Fibroblast of pulmonary artery (primary cell): ENCODE measurements at places on chromosomes 2 and 18.

- no peak for DNase-seq
Observed at GRCh38 chr2:69945441-69945840, 16.0 kb downstream of the ASPRV1 start.

DNA sequence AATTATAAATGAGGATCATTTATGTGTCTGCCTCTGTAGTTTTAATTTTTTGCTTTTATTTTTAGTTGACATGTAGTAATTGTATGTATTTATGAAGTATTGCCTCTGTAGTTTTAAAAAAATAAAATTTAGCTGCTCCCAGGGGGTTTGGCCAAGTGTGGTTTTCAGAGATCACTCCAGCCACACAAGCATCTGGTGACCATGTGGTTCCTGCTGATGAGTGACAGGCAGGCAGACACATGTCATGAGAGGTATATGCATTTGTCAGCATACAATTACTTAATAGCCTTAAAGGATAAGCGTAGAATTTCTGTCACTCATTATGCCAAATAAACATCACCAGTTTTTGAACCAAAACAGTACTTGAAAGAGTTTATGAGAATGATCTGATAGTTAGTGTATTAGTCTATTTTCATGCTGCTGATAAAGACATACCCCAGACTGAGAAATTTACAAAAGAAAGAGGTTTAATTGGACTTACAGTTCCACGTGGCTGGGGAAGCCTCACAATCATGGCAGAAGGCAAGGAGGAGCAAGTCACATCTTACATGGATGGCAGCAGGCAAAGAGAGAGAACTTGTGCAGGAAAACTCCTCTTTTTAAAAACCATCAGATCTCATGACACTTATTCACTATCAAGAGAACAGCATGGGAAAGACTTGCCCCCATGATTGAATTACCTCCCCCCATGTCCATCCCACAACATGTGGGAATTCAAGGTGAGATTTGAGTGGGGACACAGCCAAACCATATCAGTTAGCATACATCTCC lies 29.6 kb downstream of the MREG start:
- no peak for DNase-seq

DNA sequence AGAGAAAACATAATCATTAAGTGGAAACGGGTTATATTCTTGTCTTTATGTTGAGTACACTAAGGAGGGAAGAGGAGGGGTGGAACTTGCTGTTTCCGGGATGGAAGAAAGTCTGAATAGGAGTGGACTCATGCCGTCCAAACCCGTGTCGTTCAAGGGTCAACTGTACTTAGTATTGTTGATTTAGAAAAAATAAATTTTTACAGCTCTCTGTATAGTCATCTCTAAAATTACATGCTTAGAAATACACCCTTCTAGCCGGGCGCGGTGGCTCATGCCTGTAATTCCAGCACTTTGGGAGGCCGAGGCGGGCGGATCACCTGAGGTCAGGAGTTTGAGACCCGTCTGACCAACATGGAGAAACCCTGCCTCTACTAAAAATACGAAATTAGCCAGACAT lies 29.4 kb downstream of the RIF1 start:
- no peak for DNase-seq

DNA sequence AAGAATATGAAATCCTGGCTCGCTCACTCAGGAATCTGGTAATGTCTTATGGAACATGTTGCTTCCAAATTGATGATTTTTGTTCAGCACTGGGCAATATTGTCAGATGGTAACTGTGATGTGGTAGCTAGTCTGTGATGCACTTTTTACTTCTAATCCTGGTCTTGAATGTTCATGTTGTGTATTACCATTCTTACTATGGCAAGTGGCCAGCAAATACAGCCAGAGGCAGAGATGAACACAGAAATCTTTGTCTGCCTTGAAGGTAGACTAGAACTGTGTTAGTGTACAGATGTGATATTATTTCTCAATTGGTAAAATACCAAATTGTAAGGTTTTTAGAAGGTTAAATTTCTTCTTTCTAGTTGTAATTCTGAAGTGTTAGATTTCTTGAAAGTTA lies 83.3 kb downstream of the UBE2E3 start:
- DNase-seq = no peak

DNA sequence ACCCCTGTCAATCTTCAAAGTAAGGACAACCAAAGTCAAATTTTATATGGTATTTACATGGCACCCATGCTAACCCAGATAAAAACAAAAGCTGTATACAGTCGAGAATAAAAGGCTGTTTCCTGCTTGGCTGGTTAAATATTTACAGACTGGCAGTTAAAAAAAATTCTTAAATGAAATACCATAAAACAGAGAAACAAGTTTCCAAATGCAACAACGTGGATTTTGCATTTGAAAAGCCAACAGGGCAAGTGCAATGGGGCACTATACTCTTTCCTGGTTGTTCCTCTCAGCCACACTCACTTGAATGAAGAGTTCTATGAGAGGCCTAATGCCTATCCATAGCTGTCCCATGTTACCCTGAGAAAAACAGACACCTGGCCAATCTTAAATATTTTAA lies 6.1 kb upstream of the NR4A2 start:
- DNase-seq = no peak
